ENCODE measurements at places on chromosomes 6 and 20.

DNA sequence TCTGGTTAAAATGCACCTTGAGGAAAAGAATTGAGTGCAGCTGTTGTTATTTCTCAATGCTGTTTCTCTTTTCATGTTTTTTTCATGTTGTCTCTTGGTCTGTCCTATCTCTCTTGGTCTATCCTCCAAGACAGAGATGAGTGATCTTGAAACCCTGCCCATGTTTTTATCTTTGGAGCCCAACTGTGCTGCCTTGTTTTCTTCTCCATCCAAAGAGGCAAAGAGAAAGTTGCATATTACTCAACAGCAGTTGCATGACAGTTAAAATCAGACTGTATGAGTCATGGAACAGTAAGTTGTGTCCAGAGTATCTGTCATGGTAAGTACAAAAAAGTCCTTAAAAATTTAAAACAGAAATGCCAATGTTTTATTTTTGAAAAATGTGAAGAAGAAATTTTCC lies 26.2 kb downstream of the BCAS1 start:
- DNase-seq: no peak

- DNase-seq: no peak
Observed at GRCh38 chr20:15455279-15455678, 1117.9 kb upstream of the FLRT3 start.

GRCh38 chr6:161091972-161092701 lies 100.6 kb downstream of the MAP3K4 start:
- DNase-seq: no peak

GRCh38 chr6:47288267-47289090 lies 21.2 kb downstream of the TNFRSF21 start:
- no peak for DNase-seq

DNA sequence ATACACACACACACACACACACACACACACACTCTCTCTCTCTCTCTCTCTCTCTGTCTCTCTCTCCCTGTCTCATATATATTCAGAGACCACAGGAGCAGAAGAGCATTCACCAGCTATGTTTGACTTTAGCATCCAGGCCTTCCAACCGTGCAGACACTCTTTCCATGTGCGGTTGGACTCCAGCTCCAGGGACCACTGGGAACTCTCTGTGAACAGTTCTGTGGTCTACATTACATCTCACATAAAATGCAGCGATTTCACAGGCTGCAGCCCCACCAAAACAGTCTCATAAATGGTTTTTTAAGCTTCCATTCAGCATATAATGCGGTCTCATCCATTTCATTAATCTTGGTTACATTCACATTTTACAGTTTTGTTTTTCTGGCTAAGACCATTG lies 508.4 kb upstream of the SULF2 start:
- no peak for DNase-seq

GRCh38 chr20:34528921-34529297 lies 12.7 kb downstream of the DYNLRB1 start:
- no peak for DNase-seq

- DNase-seq: no peak
Observed at GRCh38 chr6:11953641-11954040, 58.5 kb upstream of the HIVEP1 start.

GRCh38 chr6:8181160-8181881 lies 79.0 kb upstream of the EEF1E1 start:
- DNase-seq: no peak

DNA sequence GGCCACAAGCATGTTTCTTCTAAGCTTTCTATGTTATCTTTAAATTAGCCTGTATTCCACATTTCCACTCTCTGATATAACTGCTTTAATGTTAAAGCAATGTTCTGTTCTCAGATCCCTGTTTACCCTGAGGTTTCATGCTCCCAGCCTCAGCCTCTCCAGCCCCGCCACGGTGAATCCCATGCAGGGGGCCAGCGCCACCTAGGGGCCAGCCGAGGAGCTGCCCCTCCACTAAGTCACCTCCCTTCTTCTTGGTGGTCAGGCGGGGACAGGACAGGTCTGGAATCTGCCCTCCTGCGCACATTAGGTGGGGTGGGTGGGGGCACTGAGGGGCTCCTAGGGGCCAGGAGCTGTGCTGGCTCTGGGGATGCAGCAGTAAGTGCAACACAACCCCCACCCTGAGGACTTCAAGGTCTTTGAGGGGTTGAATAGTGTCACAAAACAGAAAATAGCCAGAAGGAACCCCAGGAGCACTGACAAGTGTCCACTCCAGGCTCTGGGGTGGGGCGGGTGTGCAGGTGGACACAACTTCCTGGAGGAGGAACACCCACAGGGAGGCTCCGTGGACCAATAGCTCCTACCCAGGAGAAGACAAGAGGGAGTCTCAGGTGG lies 61.6 kb downstream of the RAB44 start:
- no peak for DNase-seq

DNA sequence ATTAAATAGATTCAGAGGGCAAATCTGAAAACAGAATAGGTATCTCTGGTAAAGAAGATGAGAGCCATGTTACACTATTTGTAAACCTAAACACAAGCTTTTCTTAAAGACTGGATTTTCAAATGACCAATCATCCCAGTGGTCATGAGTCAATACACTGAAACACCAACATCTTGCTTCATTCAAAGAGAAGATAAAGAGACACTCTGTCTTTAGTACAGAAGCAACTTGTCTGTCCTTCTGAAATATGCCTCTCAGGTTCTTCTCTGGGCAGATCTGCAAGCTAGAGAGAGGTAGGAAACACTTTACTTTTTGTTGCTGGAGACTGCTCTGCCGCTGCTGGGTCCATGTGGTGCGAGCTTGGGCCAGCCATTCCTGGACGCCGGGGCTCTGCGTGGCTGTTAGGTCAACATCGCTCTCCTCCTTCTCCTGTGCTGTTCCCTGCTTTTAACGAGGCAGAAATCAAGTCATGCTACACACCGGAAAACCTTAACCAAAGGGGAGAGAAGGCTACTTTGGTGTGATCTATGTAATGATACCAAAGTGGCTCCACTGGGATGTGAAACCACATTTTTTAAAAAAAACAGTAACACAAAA lies 368.2 kb downstream of the SYNE1 start:
- no peak for DNase-seq

DNA sequence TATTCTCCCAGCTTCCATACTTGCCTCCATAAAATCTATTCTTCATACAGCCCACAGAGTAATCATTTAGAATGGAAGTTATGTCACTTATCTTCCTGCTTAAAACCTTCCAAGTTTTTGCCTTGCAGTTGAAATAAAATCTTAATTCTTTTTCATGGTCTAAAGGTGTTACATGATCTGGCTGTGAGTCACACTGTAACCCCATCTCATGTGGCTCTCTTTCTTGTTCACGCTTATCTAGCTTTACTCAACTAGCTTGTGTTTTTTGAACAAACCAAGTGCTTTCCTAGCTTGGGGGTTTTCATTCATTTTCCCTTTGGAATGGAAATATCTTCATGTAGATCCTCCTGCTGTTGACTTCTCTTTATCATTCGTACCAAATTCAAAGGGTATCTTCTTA lies 23.6 kb upstream of the THEMIS start:
- no peak for DNase-seq

- no peak for DNase-seq
Observed at GRCh38 chr6:41275489-41275888, 11.0 kb downstream of the TREM1 start.

GRCh38 chr6:158232316-158233213 lies 64.4 kb downstream of the GTF2H5 start:
- peak; percentile 51 for DNase-seq

DNA sequence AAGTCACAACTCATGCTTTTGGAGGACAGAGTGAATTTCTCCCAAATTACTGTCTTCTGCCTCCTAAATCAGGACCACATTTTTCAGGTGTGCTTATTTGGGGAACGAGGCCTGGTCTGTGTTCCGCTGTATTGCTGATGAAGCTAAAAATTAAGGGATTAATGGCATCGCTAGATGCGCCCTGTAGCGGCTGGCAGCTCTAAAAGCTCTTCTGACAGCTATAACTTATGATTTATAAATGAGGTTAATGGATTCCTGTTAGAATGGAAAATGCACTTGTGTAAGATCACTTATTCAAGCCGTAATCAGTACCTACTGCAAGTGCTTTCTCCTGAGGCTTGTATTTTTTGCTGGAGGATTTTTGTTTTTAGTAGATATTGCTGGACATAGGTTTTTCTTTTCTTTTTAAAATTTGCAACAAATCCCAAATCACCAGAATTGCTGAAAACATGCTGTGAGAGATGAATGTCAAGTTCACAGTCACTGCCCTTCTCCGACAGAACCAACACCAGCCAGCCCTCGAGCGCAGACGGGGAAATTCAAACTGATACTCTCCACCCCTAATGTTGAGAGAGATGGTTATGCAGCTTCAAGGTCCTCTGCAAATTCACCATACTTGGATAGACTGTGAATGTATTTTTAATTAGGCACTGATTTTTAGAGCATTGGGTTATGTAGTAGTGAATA lies 49.1 kb downstream of the AKAP12 start:
- no peak for DNase-seq

GRCh38 chr6:157994125-157994795 lies 12.6 kb downstream of the SYNJ2 start:
- no peak for DNase-seq

- peak; percentile 49 for DNase-seq
Observed at GRCh38 chr20:43178080-43178479, 11.6 kb downstream of the PTPRT start.

- DNase-seq: no peak
Observed at GRCh38 chr6:116783852-116784251, 18.3 kb upstream of the FAM162B start.

GRCh38 chr20:6863798-6864201 lies 96.3 kb downstream of the BMP2 start:
- DNase-seq: no peak

DNA sequence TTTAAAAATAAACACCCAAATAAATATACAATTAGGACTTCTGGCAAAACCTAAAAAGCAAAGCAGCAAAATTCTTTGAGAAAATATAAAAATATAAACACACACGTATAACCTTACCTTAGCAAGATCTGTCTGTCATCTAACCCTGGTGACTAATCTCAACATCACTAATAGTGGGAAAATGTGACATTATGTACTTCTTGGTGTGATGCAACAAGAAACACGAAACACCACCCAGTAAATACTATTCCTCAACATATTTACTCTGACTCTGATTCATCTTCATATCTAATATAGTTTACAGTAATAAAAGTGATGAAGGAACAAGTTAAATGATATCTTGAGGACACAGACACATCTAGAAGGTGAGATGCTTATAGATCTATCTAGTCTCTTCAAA lies 332.6 kb upstream of the MANEA start:
- no peak for DNase-seq

DNA sequence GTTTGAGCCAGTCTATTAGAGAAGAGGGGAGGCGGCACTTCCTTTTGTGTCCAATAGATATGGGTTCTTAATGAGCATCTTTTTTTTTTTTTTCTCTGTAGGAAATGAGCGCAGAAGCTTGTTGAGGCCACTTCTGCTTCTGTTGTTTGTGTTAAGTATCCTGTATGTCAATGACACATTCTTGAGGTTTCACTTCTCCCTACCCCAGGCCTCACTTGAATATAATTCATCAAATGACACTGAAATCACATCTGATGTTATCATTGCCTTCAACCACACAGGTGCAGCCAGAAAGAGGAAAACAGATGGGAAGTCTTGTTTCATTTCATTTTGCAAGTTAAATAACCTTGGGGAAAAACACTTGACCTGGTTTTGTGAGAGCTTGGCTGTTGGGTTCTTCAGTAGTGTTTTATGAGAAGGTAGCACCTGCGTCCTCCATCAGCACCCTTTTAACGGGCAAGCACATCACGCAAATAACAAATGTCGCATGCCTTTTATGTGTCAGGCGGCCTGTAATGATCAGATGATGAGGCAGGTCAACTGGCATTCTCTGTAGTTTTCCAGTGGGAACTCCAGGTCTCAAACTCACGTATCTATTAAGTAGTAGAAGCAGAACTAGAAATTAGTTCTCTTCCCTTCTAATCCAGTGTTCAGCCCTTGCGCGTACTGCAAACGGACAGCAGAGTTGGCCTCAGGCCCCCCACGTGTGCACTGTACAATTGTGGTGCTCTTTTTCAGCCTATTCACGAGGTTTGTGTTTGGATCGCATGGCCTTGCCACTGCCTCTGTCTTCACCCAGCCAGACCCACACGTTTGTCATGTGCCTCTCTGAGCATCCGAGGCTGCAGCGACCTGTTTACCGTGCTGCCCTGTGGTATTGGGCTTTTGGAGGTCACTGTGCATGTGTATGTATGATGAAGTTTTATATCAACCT lies 23.5 kb downstream of the PLEKHG1 start:
- DNase-seq: no peak

GRCh38 chr6:22727710-22728109 lies 158.3 kb downstream of the HDGFL1 start:
- DNase-seq: peak; percentile 57

- DNase-seq: no peak
Observed at GRCh38 chr20:10992731-10993130, 318.9 kb upstream of the JAG1 start.

- DNase-seq: peak; percentile 57
Observed at GRCh38 chr20:37565134-37565811, 37.6 kb upstream of the BLCAP start.

- no peak for DNase-seq
Observed at GRCh38 chr20:17895641-17896171, 72.9 kb downstream of the SNX5 start.

Measured in left kidney (tissue), 8 donors.